ENCODE measurements at places on chromosomes 1 and 21. TPM values are rescaled to one million over a fixed set of nuclear protein-coding genes. Genes with fewer than 3 reads are reported as not detected.

The CD53 gene
- 9.0 TPM for polyA plus RNA-seq

- no peak for DNase-seq
Observed at GRCh38 chr1:230414694-230415093, 11.4 kb downstream of the PGBD5 start.

DNA sequence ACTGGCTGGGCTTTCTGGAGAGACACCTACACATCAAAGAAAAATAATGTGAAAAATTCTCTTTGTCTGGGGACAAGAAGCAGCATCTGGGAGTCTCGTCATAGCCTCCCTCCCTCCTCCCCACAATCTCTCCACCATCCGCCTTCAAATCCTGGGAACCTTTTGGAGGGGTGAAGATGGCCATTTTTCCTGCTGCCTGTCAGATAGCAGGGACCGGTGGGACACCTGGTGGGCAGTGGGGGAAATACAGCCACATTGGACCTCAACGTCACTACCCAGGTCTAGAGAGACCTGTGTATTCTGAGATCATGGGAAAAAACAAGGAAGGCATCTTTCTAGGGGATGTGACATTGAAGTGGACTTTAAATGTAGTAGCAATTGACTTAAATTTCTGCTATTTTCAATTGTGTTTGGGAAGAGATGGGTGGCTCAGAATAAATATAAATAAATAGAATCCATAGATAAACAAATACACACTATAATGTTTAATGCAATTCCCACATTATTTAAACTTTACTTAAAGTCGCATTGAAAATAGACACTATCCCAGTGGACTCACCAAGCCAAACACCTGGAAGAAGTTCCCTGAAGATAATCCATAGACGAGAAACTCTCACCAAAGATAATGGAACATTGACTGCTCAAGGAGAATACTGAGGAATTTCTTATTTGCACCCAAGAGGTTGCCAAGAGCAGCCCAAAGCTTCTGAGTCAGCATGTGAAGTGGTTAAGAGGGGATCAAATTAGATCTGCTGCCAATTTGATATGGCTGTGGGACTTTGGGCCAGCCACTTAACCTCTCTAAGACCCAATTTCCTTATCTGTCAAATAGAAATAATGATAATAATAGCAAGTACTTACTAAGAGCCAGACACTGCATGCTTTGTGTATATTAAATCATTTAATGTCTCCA is 147.6 kb upstream of the CAMK1G start:
- peak; percentile 87 for DNase-seq

DNA sequence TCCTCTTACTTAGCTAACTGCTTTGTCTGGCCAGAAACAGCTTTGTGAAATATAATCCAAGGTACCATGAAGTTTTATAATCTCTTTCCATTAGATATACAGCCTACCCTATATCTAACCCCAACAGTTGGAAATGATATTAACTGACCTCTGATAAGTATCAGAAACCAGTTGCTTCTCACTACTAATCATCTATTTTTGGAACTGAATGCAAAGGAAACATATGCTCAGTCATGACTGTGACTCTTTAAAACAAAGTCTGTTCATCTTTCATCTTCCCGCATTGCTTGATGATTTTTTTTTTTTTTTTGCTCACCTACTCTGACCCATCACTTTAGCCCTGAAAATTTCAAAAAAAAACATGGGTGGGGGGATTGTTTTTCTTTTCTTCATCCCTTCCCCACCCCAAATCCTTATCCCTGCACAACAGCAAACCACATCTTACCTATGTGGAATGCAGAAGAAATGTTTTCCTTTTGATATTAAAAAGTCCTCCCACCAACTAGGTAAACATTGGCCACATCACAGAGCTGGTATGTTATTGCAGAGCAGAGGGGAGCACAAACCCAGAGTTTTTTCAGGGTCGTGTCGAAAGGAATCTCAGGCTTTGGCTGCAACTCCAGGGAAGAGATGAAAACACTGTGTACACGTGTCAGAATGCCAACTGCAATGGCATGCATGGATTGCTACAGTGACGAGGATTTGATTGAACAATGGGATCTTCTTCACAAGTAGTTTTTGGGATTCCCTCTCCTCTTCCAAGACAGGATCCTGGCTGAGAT is 137.3 kb downstream of the SLC30A10 start:
- no peak for DNase-seq

The SPRR1B gene
- polyA plus RNA-seq = not detected

GRCh38 chr1:69103705-69104385 is 463.9 kb upstream of the LRRC7 start:
- peak; percentile 54 for DNase-seq

- no peak for DNase-seq
Observed at GRCh38 chr21:38950435-38951094, 144.8 kb downstream of the ETS2 start.

GRCh38 chr1:30753660-30754123 is 3.9 kb downstream of the LAPTM5 start:
- DNase-seq = no peak

GRCh38 chr1:93972341-93972740 is 63.1 kb upstream of the GCLM start:
- DNase-seq = no peak

DNA sequence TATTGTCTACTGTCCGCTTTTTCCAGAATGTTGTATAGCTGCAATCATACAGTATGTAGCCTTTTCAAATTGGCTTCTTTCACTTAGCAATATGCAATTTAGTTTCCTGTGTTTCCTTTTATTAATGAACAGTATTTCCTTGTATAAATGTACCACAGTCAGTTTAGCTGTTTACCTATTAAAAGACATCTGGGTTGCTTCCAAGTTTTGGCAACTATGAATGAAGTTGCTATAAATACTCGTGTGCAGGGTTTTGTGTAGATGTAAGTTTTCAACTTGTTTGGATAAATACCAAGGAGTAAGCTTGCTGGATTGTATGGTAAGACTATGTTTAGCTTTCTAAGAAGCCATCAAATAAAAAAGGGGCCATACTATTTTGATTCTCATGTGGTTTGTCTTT is 24.4 kb upstream of the KCNJ6 start:
- no peak for DNase-seq

The SAMSN1 gene
- 0.44 TPM for polyA plus RNA-seq

The MAP10 gene
- polyA plus RNA-seq = 1.1 TPM

DNA sequence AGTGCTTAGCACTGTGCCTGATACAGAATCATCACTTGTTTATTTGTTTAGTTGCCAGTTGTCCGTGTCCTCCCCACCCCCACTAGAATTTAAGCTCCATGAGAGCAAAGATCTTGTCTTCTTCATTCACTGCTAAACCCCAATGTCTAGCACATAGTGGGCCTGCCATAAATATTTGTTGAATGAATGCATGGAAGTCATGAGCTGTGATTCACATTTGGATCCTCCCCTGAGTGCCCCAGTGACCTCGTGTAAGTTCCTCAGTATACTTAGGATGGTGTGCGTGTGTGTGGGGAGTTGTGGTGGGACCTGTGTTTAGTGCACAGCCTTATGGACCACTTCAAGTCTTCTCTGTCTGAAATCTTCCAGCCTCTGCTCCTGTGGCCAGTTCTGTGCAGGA is 23.1 kb downstream of the IER5 start:
- DNase-seq = no peak

DNA sequence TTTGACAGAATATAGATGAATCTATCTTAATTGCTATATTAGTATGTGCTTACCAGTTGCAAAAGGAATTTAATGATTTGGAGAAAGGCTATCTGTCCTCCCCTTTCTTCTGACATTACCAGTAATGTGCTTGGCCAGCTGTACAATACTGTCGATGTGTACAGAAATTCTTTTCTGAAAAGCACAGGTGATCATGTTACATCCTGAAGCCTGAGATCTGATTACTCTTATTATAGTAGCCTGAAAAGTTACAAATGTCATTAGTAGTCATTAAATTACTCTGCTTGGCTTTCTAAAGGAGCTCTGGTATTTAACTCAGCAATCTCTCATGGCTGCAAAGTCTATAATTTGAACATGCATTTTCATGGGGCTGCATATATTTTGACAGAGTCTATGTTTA is 209.8 kb downstream of the PTPRC start:
- no peak for DNase-seq

GRCh38 chr21:14096172-14096571 is 114.6 kb downstream of the LIPI start:
- DNase-seq = no peak

- DNase-seq = no peak
Observed at GRCh38 chr1:14543191-14543840, 55.2 kb upstream of the KAZN start.

DNA sequence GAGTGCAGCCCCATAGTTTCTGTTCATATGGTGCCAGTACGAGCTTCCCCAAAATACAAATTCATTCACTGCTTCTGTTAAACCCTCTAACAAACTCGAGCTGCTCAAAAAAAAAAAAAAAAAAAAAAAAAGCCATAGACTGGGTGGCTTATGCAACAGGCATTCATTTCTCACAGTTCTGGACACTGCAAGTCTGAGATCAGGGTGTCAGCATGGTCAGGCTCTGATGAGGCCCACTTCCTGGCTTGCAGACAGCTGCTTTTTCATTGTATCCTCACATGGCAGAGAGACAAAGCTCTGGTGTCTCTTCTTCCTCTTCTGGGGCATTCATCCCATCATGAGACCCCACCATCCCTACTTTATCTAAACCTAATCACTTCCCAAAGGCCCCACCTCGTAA is 121.6 kb downstream of the PTBP2 start:
- no peak for DNase-seq

DNA sequence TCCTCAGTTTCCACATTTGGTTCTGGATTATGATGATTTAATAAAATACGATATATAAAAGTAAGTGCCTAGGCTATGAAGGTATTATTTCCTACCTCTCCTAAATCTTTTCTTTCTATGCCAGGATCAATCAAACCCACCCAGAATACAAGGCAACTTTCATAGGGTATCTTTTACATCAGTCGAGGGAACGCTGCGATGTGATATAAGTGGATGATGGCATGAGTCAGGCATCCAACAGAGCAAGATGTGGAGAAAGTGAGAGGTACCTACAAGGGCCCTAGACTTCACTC is 781 bp downstream of the TTLL7 start:
- no peak for DNase-seq

The CD1B gene
- polyA plus RNA-seq = not detected

GRCh38 chr1:234656944-234657654 is 47.1 kb upstream of the IRF2BP2 start:
- no peak for DNase-seq

DNA sequence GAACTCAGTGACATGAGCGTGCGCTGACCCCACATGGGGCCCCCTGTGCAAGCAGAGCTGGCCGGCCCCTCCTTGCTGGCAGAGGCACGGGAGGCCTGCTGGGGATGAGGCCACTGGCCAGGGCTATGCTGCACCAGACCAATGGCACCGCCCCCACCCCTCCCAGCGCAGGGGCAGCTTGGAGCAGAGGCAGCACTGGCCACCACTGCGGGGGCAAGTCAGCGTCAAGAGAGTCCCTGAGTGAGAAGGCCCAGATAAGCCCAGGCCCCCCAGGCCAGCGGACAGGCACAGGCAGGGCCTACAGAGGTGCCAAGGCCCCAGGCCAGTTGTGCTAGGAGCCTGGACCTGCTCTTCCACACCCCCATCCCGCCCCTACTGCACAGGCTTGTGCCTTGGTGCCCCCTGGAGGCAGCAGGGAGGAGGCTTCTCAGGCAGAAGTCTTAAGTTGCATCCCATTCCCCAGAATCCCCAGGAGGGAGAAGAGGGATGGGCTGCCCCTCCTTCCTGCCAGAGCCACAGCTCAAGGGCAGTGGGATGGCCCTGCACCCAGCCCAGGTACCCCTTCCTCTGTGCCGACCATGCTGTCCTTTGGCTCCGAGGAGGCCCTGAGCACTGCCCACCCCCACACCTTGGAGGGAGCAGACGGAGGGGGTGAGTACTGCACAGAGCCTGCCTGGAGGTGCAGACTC is 35.8 kb downstream of the EPHX1 start:
- peak; percentile 53 for DNase-seq

- no peak for DNase-seq
Observed at GRCh38 chr1:41657679-41658295, 173.3 kb upstream of the EDN2 start.
